Hematopoietic multipotent progenitor cell treated with erythropoietin and hydrocortisone succinate and interleukin-3 and kit ligand, for 6 days (in vitro differentiated cells): ENCODE measurements at places on chromosomes 4 and X.

DNA sequence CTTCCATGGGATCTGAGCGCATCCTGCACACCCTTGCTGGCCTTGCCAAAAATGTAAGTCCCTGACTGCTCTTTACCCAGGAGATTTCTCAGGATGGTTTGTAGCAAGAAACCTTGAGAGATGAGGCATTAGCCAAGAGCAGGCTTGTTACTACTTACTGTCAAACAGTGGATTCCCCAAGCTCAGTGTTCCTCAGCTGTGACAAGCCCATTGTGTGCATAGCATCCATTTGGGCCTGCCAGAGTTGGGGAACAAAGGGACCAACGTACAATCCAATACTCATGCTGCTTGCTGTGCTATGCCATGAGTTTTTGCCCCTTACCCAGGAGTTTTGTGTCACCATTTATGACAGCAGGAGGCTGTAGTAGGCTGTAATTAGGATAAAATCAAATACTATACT lies 267.6 kb downstream of the TENM3 start:
- DNase-seq = no peak

GRCh38 chr4:68079928-68080327 lies 49.7 kb downstream of the TMPRSS11F start:
- no peak for DNase-seq

DNA sequence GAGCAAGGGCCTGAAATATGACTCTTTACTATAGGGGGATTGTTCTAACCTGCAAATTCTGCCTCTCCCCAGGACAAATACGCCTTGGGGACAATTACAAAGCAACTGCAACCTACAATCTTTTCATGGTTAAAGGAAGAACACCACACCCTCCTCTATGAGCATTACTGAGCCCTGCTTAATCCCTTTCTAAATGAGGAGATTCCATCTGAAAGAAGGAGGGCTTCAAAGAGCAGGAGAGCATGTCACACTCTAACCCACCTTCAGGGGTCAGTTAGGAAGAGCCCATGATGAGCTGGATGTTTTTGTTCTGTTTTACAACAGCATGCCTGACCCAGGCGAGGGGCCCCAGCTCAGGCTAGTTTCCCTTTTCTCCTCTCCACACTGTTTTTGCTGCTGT lies 134.0 kb upstream of the ANXA3 start:
- no peak for DNase-seq

DNA sequence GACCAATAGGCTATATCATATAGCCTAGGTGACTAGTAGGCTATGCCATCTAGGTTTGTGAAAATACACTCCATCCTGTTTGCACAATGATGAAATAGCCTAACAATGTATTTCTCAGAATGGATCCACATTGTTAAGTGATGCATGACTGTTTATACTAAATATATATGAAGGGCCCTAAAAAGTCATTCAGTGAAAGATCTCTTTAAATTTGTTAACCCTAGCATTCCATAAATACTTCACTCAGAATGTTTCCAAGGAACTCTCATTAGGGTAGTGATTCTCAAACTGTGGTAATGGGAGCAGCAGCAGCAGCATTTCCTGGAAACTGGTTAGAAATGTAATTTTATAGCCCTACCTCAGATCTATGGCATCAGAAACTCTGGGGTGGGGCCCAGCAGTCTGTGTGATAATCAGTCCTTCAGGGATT lies 74.9 kb downstream of the PRRG1 start:
- no peak for DNase-seq

DNA sequence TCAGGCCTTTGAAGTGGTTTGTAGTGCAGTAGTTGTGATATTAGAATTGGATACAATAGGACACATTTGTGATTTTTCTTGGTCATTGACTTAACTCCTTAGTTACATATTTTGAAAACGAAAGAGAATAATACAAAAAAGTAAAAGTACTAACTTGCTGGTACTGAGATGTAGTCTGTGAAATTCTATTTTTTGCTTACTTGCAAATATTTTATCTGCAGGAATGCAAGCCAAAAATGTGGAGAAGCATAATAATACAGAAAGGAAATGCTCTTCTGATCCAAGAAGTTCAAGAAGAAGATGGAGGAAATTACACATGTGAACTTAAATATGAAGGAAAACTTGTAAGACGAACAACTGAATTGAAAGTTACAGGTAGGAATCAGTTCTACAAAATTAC lies 46.7 kb upstream of the TEX13A start:
- DNase-seq = no peak

- DNase-seq = no peak
Measured at GRCh38 chr4:16037901-16038300, 45.9 kb downstream of the PROM1 start.

GRCh38 chr4:56817840-56818491 lies 3.5 kb downstream of the SPINK2 start:
- DNase-seq = no peak

GRCh38 chr4:36737691-36738090 lies 456.3 kb downstream of the DTHD1 start:
- DNase-seq = no peak

DNA sequence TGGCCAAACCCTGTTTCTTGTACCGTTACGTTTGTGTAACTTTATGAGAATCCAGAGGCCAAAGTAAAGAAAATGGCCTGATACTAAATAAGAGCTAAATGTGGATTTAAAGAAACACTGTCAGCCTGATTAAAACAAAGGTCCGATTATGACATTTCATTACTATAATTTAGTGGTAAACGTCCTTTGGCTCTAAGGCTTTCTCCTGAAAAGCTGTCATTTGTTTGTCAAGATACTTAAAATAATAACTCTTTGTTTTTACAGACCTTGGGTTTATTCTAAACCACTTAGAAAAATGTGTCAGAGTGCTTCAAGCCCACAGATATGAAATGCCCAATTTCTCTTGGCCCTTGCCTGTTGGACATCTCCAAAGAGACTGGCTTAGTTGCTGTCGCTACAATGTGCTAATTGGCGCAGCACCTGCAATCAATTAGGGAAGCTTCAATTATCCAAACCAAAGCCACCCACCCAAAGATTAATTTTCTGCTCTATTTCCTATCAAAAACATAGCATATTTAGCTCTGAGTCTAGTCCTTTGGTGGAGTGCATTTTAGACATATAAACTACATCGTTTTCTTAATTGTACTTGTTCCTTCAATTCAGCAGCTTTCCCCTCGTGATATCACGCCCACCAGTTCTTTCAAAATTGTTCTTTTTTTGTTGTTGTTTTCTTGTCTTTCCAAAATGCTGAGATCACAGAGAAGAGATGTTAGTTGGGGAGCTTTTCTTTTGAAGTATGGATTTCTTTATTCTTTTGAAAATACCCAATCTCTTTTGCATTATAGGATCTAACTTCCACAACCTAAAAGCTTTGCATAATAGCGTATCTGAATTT lies 13.6 kb downstream of the SMIM20 start:
- no peak for DNase-seq

- DNase-seq = no peak
Measured at GRCh38 chrX:5084279-5084678, 1144.4 kb downstream of the NLGN4X start.

GRCh38 chr4:8391071-8391470 lies 49.5 kb downstream of the ACOX3 start:
- DNase-seq = no peak

- DNase-seq = peak; percentile 39
Measured at GRCh38 chr4:3136454-3136853, 62.0 kb downstream of the HTT start.

DNA sequence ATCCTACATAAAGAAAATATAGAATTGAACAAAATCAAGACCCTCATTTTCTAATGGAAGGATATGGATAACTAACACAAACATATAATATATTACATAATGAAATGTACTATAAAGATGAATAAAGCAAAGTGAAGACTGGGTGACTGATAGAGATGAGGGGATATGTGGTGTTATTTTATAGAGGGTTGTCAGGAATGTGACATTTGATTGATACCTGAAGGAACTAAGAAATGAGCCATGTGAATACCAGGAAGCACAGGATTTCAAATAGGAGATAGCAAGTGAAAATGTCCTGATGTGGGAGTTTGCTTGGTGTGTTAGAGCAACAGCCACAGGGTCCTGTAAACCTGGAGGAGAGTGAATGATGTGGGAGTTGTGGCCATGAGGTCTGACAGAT lies 40.1 kb upstream of the GNPDA2 start:
- DNase-seq = no peak

GRCh38 chr4:81485310-81485980 lies 13.7 kb upstream of the RASGEF1B start:
- DNase-seq = no peak

DNA sequence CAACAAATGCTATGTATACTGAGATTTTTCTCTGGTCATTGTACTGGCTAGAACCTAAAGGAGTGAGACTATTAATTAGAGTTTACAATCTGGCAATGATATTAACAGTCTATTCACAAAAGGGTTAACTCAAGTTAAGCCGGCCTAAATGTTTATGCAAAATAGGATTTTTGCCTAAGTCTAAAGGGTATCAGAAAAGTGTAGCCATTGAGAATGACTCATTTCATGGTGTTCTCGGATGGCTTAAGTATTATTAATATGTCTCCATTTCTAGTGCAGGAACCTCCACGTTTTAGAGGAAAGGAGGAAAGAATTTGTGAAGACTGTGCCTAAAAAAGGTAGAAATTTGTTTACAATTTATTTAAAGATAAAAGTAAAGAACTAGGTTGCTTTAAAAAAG lies 29.8 kb downstream of the DYNLT3 start:
- DNase-seq = no peak

DNA sequence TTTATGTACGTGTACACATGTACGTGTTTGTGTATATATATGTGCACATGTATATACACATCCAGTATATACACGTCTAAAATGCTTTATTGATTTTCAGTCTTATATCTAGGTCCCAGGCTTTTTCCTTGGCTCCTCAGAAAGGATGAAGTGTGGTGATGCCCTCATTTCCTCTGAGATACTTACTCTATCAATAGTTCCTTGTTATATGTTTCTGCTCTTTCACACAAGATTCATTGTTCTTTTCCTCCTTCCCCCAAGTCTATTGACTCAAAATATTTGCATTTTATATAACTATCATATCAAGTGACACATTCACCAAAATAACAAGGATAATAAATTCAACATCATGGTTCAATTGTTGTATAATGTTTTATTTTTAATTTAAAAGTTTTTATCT lies 359.2 kb downstream of the EPHA5 start:
- DNase-seq = no peak

DNA sequence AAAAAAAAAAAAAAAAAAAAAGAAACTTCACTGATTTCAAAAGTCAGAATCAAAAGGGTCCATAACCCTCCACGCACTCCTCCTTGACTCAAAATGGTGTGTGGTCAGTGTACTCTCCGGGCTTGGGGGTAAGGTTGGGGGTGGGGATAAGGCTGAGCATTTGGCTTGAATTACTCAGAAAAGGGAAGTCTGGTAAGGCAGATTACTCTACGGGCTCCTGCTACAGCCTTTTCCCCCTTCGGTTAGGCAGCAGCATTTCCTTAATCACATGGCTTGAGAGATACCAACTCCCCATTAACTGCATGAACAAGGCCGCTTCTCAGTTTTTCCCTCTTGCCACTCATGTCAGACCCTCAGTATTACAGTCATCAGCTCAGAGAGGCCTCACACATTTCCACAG lies 135.4 kb upstream of the DUSP21 start:
- DNase-seq = peak; percentile 65

DNA sequence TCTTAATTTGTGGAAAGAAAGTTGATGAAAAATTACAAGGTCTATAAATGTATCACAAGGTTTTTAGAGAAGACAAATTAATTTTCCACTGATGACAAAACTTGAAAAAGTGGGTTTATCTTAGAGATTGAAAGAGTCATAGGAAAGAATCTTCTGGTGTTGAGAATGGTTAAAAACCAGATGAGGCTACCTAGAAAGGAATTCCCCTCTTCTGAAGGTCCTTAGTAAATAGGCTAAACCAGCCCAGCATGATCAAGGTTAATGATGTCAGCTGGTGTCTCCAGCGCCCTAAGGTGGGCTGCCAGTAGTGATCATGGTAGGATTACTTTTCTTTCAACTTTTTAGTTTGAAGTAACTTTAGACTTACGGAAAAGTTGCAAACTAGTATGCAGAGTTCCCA lies 71.8 kb upstream of the PGRMC2 start:
- no peak for DNase-seq

DNA sequence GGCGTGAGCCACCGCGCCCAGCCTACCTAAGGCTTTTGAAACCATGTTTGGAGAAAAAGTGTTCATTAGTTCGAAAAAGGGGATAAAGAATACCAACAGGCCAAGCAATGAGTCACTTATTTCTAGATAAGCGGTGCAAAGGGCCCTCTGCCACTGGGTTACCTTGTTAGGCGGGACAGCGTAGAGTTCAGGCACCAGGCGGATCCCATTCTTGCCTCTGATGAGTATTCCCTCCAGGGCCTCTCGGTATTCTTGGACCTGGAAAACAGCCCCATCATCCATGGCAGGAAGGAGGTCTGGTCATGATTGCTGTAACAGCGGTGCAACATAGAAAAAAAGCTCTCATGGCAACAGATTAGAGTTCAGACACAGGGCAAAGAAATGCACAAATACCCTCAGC lies 48.0 kb downstream of the PHKA2 start:
- DNase-seq = no peak

DNA sequence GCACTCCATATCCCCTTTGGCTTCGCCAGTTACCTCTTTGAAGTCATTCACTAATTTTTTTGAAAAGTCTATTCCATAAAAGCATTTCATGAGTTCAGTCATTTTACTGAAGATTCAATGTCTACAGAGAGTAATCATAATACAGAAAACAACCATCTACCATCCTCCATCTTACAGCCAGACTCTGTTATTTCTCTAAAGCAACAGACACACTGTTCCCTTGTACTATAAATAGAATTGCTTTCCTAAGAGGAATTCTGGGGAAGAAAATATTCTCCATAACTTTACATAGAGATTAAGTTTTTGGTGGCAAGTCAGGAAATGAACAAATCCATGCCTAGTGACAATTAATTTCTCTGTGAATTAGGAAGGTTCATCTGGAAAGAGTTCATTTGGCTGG lies 37.0 kb downstream of the XK start:
- DNase-seq = no peak

DNA sequence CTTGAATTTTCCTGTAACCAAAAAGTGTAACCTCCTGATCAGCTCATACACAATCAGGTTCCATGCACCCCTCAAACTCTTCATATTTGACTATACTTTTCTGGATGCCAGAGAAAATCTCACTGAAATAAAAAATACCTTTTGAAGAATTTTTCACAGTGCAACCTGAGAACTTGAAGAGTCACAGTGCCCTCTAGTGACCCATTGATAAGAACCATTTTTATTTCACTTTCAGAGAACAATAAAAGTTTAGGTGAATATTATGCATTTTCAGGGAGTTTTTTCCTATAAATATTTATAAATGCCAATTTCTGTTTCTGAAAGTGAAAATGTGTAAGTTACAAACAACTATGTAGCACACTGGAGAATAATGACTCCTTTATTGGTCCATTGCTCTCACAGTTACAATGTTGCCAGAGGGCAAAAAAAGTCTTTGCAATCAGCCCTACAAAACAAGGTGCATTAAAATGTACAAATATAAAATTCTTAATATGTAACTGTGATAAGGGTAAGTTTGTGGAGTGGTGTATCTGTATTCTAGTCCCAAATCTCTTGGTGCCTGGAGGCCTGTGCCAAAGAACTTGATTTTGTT lies 153.6 kb upstream of the INTU start:
- DNase-seq = peak; percentile 64
